ENCODE measurements at places on chromosomes 4 and X.

- no peak for DNase-seq
Measured at GRCh38 chr4:94304365-94304971, 38.2 kb downstream of the HPGDS start.

DNA sequence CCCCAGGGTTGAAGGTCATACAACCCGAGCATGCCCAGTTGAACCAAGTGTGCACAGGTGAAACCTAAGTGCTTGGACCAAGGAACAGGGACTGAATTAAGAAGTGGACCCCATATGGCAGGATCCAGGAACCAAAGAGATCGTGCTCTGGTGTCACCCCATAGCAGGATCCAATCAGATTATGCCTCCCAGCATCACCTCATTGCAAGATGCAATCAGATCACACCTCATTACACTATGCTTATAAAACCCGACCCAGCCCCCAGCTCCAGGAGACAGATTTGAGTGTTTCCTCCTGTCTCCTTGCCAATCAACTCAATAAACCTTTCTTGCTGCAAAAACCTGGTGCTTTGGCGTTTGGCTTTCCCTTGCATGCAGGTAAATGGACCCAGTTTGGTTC lies 37.6 kb downstream of the EFHC2 start:
- no peak for DNase-seq

DNA sequence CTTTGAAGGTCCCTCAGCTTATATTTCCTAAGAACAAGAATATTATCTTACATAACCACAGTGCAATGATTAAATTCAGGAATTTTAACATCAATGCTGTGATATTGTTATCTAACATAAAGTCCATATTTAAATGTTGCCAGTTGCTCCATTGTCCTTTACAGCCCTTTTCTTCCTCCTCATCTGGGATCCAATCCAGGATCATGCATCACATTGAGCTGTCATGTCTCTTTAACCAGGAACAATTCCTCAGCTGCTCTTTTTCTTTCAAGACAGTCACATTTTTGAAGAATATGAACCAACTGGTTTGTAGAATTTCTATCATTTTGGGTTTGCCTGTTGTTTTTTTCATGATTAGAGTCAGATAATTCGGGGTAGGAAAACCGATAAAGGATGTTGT lies 12.0 kb downstream of the TMSB4X start:
- DNase-seq, result no peak

DNA sequence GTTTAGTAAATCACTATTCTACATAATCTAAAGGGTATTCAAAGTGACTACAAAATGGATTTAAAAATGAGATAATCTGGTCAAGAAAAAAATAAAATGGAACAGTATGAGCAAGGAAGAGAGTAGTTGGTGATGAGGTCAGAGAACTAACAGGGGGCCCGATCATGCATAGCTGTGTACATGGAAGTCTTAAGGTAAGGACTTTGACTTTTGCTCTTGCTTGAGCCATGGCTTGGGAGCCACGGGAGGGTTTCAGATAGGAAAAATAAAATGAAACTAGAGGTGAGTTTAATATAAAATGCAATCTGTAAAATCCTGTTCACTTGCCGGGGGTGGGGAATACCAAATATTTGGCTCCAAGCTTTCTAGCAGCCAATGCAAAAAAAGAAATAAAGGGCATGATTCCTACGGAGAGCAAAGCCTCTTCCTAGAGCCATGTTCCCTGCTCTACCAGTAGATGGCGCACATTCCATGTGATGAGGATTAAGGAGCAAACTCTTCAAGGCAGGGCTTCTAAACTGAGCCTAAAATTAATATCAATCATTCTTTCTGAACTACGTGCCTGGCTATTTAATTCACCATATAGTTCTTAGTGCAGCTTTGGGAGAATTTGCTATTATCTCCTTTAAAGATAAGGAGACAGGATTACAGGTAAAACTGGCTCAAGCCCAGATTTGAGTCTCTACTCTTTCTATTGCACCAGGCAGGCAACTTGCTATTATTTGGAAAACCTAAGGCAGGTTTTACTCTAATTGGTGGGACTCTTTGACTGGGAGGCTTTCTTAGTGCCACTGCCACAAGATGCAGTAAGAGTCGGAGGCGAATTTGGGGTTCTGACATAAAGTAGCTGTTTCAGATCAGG lies 6.8 kb upstream of the CLCN5 start:
- peak; percentile 39 for DNase-seq

DNA sequence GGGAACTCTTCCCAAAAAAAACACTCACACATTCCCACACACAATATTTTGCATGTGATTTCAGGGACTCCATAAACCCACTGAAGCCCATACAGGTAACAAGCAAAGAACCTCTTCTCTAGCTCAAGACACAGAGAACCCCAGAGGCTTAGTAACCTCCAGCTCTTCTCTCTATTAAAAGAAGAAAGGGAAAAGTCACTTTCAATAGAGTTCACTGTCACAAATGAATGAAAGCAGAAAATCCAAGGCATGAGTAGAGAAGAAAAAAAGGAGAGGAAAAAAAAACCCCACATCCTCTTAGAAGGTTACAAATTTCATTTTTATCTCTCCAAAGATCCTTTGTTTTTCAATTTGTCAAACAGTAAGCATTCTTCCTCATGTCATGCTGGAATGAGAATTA lies 30.7 kb upstream of the DCLK2 start:
- DNase-seq, result no peak

- DNase-seq, result no peak
Measured at GRCh38 chrX:125407314-125407713, 87.6 kb downstream of the TEX13C start.

DNA sequence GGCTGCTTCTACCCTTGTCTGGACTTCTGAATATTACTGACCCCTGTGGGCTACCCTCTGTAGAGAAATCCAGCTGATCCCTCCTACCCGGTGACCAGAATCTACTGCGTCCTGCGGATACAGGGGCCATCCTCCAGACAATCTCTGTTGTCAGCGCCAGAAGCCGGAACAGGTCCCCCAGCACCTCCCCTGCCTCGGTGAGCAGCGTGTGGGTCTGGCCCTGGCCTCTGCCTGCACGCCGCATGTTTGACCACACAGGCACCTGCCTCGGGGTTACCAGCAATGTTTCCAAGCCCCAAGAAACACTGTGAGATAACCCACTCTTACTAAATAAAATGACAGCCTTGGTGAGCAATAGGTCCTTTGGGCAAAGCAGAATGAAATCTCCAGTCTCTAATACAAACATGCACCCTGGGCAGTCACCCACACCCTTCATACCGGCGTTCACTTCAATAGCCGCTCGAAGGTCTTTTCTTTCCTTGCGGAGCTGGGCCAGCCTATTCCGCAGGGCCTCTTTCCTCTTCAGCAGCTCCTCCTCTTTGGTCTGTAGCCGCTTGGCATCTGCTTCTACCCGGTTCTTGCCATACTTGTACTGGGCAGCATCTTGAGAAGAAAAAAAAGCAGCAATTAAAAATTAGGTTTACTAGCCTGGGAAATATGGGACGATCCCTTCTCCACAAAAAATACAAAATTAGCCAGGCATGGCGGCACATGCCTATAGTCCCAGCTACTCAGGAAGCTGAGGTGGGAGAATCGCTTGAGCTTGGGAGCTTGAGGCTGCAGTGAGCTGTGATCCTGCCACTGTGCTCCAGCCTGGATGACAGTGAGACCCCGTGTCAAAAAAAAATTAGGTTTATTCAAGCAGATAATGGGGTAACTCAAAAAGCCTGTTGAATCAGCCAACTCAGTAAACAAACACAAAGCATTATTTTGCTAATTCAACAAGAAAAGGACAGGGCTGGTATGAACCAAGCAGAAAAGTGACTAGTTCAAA lies 165.1 kb downstream of the AFAP1 start:
- DNase-seq, result no peak

- DNase-seq, result no peak
Measured at GRCh38 chr4:10722957-10723356, 38.4 kb upstream of the CLNK start.

DNA sequence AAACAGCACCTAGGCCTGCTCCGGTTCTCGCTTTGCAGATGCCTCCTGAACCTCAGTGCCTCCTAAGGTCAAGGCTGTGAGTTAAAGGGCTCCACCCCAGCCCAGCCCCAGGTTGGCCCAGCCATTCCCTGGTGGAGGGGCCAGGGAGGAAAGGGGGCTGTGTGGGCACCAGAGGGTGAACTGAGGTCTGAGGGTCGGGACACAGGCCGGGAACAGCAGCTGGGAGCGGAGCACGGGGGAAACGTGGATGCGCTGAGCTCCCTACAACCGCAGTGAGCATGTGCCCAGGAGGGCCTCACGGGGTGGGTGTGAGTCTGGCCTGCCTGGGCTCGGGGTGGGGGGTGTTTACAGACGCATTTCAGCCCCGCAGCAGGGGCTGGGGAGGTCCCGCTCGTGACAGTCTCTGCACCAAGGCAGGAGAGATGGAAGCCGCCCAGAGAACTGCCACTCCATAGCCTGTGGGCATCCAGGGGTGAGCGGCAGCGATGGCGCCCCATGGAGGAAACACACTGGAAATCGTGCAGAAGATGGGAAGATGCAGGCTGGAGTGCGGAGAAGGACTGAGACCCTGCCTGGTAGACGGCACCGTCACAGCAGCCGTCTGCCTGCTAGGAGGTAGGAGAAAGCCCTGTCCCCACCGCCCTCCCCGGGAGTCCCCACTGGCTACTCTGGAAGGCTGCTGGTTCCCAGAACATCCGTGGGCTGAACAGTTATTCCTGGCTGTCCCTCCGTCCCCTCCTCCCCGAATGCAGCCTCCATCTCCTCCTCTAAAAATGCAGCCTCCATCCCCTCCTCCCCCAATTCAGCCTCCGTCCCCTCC lies 9.9 kb upstream of the SLC25A6 start:
- DNase-seq, result peak; percentile 24

DNA sequence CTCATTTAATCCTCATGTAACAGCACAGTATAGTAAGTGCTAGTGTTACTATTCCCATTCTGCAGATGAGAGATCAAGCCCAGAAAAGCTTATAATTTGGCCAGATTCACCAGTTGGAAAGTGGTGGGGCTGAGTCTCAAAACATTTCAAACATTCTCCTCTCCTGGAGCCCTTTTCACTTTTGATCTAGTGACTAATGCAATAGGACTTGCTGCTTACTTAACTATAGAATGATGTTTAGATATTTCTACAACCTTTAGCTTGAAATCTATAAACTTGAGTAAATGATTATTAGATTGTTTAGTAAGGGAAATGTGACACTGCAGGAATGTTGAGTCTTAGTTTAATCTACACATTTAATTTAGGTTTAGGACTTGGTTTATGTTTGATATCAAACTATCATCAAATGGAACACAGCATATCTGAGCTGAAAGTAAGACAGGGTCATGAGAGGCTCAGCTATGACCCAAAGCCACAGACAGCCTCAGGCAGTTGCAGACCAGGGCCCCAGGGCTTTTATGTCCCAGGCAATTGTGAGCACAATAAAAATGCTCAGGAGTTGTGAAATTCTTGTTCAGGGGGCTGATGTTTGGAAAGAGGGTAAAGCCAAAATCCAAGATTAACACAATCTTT lies 199.5 kb upstream of the HS3ST1 start:
- no peak for DNase-seq

DNA sequence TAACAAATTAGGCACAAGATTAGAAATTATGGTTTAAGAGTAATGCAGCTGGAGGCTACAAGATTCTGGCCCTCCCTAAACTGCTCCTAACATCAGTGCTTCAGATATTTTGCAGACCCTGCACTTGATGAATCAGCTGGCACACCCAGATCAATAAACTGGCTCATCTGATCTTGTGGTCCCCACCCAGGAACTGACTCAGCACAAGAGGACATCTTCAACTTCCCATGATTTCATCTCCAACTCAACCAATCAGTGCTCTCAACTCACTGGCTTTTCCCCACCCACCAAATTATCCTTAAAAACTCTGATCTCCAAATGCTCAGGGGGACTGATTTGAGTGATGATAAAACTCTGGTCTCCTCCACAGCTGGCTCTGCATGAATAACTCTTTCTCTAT lies 21.7 kb upstream of the TMEM33 start:
- DNase-seq, result no peak

GRCh38 chrX:40496728-40497127 lies 84.0 kb upstream of the ATP6AP2 start:
- DNase-seq, result no peak

- no peak for DNase-seq
Measured at GRCh38 chrX:123422875-123423274, 238.8 kb downstream of the GRIA3 start.

DNA sequence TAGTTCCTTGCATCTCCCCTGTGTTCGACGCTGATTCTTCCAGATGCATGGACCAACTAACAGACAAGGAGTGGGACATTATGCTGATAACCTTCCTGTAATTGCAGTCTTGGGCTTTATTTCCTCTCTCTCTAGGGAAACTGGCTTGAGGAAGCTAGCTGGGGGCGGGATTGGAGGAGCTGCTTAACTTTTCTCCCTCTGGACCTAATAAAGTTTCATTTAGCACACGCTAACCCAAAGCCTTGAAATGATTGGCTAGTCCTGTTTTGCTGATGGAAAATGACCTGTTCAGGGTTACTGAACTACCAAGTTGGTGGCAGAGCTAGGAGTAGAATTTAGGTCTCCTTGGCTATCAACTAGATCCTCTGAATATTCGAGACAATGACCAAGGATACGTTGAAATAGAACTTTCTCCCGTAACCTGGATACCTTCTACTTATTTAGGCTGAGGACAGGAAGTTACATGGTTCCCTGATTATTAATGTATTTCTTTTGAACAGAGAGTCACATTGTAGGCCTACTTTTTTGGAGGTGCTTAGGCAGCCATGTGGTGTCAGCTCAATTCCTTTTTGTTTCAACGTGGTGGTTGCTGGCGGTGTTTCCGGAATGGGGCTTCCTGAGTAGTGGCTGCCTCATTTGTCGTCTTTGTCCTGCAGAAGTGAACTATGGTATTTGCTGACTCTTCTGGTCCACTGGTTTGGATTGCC lies 2.0 kb downstream of the PGK1 start:
- no peak for DNase-seq

DNA sequence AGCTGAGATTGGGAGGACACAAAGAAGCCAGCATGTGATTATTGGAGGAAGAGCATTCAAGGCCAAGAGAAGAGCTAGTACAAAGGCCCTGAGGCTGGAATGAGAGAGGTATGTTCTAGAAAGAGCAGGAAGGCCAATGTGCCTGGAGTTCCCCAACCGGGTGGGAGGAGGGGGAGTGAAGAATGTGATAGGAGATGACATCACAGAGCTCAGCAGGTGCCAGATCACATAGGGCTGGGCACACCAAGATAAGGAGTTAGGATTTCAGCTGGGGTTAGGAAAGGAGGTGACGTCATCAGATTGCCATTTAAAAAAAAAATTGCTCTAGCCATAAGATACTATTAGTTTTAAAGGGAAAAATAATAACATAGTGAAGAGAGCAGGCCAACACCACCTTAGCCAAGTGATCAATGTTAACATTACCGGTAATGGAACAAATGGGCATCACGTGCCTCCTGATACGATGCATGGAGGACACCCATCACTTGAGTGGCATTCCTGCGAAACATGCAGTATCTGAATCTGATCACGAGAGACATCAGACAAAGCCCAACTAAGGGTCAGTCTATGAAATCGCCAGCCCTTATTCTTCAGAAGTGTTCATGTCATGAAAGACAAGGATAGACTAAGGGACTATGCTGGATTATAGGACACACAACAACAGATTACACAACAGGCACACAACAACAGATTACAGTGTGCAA lies 344.3 kb downstream of the BCOR start:
- DNase-seq, result no peak

- no peak for DNase-seq
Measured at GRCh38 chr4:103497692-103498091, 222.1 kb downstream of the TACR3 start.
